Stimulated activated CD4-positive, alpha-beta T cell treated with anti-CD3 and anti-CD28 coated beads, TNF-alpha, amount 100 ng/mL, for 4 hours (primary cell): ENCODE measurements at places on chromosomes 11 and 22.
A peak's percentile ranks its signal among the peaks of the same experiment; 100 is the strongest.

DNA sequence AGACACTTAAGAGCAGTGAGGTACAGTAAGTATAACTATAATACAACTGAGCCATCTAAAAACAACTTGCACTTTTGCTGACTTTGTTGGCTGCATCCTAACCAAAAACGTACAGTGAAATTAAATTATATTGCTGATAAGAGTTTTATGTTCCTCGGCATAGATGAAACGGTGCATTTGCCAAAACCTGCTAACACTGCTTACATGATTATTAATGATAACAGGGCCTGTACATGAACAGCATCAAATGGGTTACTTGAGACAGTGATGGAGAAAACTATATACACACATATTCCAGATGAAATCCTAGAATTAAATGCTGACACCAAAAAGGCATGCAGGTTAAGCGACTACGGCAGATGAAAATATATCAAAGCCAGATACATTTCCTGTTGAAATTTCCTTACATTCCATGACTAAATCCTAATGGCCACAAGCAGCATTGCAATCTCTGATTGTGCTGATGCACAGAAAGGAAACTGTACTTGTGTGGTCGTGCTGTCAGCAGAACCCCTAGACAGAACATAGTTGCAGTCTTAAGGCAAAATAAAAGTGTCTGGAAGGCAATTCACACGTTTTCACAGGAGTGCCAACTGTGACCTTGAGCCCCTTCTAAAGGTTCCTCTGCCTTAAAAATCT, 143.9 kb downstream of the CADM1 start:
- DNase-seq = no peak

DNA sequence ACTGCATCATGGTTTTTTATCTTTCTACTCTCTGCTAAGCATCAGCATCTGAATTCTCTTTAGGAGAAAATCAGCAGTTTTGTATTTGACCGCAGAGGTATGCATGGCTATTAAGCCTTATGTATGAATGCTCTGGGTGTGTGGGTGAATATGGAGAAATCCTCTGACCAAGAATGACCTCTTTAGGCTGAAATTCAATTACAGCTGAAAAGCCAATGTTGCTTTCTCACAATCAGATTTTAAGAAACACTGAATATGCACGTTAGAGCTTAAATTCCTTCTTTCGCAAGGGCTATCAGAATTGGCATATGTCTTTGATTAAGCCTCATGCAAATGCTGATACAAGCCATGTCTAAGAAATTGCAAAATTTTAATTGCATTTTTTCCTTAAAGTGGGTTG, 43.2 kb downstream of the ARHGAP42 start:
- no peak for DNase-seq

DNA sequence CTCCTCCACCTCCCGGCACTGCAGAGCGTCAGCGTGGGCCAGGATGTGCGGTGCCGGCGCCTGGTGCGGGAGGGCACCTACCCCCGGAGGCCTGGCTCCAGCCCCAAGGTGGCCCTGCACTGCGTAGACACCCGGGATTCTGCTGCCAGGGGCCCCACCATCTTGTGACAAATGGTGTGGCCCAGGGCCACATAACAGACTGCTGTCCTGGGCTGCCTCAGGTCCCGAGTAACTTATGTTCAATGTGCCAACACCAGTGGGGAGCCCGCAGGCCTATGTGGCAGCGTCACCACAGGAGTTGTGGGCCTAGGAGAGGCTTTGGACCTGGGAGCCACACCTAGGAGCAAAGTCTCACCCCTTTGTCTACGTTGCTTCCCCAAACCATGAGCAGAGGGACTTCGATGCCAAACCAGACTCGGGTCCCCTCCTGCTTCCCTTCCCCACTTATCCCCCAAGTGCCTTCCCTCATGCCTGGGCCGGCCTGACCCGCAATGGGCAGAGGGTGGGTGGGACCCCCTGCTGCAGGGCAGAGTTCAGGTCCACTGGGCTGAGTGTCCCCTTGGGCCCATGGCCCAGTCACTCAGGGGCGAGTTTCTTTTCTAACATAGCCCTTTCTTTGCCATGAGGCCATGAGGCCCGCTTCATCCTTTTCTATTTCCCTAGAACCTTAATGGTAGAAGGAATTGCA, 13.5 kb downstream of the TSKU start:
- DNase-seq = no peak

DNA sequence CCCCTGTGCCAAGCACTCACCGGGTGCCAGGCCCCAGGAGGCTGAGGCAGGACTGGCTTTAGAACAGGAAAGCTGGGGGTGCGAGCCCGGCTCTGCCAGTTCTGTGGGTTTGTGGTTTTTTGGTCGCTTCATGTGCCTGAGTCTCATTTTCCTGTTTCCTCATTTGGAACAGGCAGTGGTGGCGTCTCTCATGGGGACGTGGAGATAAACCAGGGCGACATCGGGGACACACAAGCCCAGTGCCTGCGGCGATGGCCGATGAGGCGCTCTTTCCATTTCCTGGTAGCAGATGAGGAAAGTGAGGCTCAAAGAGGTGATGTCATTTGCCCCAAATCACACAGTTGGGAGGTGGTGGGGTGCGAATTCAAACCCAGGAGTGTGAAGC, 20.8 kb upstream of the CHKA start:
- peak; percentile 28 for DNase-seq

GRCh38 chr11:62614275-62614674, 1.2 kb downstream of the ROM1 start:
- no peak for DNase-seq
